ENCODE measurements at places on chromosomes 7 and 10.
A peak's percentile ranks its signal among the peaks of the same experiment; 100 is the strongest.

DNA sequence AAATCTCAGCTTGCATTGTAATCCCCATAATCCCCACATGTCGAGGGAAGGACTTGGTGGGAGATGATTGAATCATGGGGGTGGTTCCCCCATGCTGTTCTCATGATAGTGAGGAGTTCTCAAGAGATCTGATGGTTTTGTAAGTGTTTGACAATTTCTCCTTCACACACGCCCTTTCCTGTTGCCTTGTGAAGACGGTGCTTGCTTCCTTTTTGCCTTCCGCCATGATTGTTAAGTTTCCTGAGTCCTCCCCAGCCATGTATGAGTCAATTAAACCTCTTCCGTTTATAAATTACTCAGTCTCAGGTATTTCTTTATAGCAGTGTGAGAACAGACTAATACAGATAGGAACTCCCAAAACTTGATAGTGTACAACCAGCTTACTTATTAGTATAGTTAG is 98.6 kb downstream of the CREM start:
- no peak for DNase-seq

- DNase-seq: no peak
Observed at GRCh38 chr7:156673454-156673853, 32.9 kb downstream of the RNF32 start.

- no peak for DNase-seq
Observed at GRCh38 chr10:16656895-16657294, 135.2 kb upstream of the C1QL3 start.

DNA sequence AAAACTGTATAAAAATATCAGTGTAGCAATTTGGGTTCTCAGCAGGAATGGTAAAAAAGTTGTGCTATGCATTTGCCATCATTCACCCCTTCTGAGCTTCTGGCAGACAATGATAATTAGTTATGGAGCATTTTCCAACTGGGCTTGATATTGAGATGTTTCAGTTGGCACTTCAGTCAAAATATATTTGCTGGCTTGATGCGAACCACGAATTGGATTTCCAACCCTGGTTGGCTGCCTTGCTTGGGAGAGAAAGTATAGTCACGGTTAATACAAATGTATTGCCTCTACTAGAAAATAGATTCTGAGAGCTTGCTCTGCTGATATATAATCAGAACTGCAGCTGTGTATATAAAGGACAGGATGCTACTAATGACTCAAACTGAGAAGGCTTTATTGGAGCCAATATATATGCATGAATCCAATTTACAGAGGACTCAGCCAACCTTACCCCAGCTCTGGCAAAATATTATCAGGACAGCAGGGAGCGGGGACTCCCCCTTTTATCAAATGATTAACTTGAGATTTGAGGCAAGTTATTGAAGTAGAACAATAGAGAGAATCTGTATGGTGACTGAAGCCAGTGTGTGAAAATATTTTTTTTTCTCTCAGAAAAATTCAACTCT is 219.8 kb upstream of the SMIM30 start:
- DNase-seq: no peak

DNA sequence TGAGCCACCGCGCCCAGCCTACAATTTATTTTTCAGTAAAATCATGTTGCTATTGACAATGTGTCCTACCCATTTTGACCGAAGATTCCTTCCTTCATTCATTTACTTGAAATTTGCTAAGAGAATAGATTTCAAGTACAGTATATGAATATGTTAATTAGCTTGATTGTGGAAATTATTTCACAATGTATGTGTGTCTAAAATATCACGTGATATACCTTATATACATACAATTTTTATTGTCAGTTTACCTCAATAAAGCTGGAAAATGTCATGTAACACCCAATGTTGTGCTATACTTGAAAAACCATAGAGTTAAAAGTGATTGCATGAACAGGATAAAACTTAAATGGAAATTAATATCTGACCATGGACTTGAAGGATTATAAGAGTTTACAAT is 521.7 kb upstream of the ANKRD30A start:
- DNase-seq: no peak

GRCh38 chr10:71064413-71065118 is 147.8 kb upstream of the UNC5B start:
- DNase-seq: no peak

DNA sequence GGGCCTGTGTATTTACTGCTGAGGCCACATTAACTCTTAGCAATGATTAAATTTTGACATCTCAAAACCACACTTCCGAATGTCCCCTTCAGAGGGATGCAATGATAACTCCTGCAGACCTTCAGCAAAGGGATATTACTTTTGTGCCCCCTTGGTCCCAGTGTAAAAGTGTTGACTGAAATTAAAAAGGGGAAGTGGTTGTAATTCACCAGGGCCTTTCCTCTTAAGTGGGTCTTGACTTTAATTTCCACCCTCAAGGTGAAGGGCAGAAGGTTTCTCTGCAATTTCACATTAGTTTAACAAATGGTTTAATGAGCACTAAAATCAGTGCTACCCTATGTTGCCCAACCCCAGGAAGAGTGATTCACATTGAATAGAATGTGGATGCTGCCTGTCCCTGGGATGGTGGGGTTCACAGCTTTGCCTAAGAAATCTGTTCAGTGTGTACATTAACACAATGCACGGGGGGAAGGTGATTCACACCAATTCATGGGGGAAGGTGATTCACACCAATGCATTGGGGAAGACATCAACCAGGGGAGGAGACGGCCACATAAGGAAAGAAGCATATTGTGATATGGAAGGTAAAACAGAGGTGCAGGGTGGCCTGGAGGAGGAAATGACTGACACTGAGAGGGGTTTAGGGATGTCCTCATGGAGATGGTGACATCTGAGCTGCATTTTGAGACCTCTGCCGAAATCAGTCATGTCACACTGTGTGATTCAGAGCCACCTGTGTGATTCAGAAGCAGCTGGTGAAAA is 19.4 kb upstream of the TNS3 start:
- peak; percentile 87 for DNase-seq

DNA sequence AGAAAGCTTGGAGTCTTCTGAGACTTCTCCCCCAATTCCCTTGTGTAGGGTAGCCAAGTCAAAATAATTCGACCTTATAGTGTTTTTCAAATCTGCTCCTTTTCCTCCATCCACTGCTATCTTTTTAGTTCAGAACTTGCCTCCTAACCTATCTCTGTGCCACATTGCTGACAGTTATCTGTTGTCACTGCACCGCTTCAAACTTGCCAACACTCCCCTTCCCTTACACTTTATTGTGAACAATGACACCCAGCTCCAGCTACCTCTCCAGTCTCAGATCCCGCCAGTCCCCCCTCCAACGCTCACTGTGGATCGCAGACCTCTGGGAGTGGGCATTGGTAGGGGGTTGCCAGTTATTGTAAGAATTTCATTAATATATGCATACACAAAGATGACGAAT is 16.3 kb upstream of the HPS1 start:
- no peak for DNase-seq

GRCh38 chr7:71129126-71129525 is 2.8 kb upstream of the GALNT17 start:
- no peak for DNase-seq

DNA sequence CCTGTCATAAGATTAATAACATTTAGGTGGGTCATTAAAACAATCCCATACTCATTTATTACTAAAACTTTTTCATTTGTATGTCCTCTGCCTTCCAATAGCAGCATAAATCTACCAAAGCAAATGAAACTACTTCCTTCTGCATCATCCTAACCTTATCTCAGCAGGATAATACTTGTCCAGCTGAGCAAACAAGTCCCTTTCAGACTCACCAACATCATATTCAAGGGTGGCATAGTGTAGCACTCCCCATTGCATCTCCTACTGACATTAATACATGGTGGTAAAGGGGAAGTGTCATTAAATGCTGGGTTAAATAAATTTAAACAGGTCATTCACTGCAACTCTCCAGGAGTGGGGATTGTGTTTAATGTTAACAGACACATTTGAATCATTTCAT is 3.4 kb upstream of the MINDY3 start:
- no peak for DNase-seq

GRCh38 chr10:13959443-13960359 is 371.0 kb downstream of the FRMD4A start:
- no peak for DNase-seq

DNA sequence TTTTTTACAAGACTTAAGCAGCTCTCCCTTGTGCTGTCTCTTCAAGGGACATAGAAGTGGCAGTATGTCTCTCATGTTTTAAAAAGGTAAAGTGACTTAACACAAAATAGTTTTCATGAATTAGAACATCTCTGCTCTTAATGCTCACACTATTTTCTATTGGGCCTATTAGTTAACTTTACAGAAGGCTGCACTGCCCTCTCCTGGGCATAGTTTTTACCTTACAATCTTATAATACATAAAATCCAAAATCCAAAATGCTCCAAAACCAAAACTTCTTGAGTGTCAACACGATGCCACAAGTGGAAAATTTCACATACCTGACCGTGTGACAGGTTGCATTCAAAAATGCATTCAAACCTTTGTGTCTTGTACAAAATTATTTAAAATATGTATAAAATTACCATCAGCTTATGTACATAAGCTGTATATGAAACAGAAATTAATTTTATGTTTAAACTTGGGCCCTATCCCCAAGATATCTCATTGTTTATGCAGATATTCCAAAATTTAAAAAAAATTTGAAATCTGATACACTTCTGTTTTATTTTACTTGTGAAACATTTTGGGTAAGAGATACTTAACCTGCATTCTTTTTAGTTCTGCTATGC is 25.8 kb downstream of the TES start:
- DNase-seq: no peak

- no peak for DNase-seq
Observed at GRCh38 chr10:129883626-129884397, 80.3 kb downstream of the EBF3 start.

DNA sequence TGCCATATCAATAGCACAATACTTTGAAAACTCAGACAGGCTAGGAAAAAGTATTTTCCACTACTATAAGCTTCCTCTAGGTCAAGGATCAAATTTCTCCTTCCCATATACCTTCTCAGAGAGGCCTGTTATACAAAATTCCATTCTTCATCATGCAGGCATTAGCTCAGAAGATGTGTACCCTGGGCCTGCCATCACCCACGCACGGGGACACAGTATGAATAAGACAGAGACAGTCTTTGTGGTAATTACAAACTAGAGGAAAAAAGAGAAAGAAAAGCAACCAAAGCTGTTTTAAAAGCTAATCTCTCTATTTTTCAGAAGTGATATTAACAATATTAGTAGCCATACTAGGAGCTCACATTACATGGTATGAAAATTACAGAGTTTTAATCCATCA is 236.8 kb upstream of the AOAH start:
- no peak for DNase-seq

DNA sequence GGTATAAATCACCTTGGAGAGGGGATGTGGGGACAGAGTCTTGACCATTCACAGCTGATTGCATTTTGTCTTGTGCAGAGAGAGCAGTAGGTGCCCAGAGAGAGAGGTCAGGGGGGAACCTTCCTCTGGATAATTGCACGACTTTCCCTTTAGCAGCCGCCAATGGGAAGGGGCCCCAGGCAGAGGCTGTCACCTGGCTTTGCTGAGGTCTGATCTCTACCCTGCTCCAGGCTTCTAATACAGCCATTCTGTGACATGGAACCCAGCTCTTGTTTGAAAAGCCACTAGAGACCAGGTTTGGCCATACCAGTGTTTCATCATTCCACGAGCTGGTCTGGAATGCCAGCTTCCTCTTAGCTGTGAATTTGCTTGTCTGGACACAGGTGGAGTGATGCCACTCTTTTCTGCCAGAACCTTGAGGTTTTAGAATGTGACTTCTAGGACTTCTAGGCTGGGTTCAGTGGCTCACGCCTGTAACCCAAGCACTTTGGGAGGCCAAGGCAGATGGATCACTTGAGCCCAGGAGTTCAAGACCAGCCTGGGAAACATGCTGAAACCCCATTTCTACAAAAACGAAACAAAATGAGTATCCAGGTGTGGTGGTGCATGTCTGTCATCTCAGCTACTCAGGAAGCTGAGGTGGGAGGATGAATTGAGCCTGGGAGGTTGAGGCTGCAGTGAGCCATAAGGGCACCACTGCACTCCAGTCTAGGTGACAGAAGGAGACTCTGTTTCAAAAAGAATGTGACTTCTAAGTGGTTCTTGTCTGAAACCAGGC is 159.9 kb downstream of the CAMK1D start:
- no peak for DNase-seq

DNA sequence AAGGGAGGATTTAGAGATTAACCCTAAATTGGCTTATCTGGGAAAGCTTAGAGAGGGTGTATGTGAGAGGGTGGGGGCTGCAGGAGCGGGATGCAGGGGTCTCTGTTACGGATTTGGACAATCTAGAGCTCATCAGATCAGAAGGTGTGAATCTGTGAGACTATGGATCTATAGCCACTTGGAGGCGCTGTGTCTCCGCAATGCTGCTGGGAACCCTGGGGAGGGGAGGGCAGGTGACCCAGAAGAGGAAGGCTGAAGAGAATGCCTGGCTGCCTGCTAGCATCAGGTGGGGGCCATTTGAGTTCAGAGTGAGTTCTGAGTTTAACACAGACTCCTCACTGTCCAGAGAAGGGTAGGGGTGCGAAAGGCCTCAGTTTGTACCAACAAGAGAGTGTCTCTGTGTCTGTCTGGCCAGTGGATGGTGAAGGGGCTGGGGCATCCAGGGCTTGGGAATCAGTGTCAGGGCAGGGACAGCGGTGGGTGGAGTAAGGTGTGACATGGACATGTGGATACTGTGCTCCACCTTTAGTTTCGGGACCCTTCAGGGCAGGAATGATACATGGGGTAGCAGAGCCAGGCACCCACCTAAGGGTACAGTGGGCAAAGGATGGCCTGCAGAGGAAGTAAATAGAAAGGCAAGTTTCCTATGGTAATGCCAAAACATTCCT is 187.3 kb upstream of the PRSS58 start:
- no peak for DNase-seq

DNA sequence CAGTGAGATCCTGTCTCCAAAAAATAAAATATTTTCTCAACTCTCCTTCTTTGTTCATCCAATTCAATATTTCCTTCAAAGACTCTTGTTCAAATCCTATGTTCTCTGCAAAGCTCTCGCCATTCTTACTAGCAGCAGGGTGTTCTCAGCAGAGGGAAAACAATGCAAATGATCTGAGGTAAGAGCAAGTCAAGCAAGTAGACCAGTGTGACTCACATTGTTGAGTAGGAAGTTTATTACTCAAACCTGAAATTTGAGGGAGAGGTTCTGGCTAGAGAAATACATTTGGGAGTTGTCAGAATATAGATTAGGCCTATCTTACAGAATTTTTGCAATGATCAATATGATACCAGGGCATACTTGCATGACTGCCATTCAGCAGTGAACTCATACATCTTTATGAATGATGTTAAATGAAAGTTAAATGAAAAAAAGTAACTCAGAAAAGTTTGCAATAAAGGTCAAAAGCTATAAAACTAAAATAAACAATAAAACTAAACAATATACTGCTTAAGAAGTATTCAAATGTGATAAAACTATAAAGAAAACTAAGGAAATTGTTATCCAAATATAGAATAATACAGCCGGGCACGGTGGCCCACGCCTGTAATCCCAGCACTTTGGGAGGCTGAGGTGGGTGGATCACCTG is 5.8 kb downstream of the IDE start:
- no peak for DNase-seq

DNA sequence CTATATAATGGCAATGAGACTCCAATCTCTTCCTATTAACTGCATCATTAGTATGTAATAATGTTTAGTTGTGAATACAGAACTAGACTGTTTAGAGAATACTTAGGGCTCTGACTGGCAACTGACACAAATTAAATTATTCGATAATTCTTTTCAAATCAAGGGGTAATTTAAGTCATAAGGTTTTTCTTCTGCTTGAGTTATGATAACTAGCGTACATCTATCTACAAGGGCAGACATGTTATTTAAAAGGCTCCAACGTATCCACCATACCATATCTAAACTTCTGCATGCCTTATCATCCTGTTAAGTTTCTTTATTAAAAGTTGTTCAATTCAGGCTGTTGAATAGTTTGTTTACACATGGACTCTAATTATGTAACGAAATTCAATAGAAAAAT is 11.2 kb downstream of the SEMA3C start:
- DNase-seq: no peak

Data from AG04449 (cell line).